NCI-H2171 (cell line): ENCODE measurements at places on chromosomes 12 and 14.

- DNase-seq, result no peak
Observed at GRCh38 chr14:70981000-70981952, 74.0 kb downstream of the PCNX1 start.

- DNase-seq, result no peak
Observed at GRCh38 chr14:99586761-99587459, 17.1 kb downstream of the CCDC85C start.

- DNase-seq, result no peak
Observed at GRCh38 chr12:26014085-26014484, 55.6 kb downstream of the RASSF8 start.

GRCh38 chr12:19547271-19547671, 108.0 kb downstream of the AEBP2 start:
- no peak for DNase-seq

DNA sequence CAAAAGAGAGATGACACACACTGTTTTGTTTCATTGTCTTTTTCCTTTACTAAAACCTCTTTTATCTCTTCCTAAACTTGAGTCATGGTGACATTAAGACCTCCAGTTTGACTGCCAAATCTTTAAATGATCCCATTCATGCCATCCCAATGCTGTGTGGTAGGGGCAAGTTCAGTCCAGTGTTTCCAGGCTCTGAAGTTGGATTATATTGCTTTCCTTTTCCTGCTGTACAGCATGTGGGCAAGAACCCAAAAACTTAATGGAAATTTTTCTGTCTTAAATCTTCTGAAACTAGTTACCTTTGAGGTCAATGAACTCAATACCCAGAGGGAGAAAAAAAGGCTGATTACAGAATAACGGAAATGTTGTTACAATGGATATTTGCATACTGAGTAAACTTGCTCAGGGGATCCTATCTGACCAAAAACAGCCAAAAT, 187.1 kb upstream of the FAR2 start:
- no peak for DNase-seq

DNA sequence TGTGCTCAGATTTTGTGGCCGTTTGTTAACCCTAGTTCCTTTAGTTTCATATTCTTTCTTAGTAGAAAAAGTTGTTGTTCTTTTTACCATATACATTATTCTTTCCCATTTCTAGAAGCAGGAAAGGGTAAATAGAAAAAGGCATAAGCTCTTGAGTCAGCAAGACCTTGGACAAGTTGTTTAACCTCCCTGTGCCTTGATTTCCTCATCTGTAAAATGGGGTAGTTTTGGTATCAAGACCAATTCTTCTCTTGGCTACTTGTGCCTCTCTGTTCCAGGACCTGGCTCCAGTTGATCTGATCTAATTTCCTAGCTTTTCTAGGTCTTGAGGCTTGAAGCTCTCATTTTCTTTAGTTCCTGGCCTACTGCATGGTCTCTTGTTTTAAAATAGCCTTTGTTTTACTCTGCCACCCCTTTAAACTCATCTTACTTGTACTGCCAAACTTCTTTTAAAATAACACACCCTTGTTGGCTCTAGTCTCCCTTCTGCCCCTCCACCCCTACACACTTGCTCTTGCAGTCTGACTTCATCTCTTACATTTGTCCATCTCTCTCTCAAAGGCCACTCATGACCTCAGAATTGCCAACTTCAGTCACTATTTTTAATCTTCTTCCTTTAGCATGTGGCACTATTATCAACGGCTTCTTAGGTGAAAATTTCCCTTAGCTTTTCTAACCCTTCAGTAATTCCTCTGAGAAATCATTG, 143.7 kb downstream of the TTLL5 start:
- no peak for DNase-seq

DNA sequence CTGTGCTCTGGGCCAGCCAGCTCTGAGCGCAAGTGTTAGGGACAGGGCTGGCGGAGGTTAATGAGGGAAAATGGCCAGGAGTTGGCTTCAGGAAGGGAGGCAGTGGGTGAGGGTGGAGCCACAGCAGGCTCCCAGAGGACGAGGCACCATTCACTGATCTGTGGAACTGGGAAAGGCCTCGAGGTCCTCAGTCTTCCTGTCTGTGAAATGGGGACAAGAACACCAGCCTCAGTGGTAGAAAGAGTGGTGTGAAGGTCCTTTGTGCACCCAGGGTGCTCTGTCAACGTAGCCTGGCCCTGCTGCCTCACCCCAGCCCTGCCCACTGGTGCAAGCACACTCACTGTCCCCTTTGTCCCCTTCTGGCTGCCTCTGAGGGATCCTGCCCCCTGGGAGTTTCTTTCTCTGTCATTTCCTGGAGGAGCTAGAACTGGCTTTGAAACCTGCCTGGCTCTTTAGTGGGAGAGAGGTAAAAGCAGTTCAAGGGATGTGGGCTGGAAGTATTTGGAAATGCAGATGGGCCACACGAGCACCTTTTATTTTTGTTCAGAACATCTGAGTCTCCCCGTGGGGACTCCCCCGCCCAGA, 25.0 kb downstream of the SYNDIG1L start:
- DNase-seq, result peak; percentile 49

DNA sequence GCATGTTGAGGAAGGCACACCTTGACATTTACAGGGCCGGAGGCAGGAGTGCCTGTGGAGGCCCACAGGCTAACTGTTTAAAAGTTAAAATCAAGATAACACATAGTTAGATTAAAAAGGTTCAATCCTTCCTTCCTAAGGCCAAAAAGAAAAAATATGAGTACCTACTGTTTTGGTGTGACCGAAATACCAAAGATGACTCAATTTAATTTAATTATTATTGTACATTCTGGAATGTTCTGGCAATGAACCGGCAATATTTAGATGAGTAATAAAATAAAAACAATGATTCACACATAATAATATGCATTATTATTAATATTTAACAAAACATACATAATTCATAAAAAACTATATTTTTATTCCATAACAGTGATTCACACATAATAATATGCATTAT, 136.8 kb upstream of the NTF3 start:
- no peak for DNase-seq

DNA sequence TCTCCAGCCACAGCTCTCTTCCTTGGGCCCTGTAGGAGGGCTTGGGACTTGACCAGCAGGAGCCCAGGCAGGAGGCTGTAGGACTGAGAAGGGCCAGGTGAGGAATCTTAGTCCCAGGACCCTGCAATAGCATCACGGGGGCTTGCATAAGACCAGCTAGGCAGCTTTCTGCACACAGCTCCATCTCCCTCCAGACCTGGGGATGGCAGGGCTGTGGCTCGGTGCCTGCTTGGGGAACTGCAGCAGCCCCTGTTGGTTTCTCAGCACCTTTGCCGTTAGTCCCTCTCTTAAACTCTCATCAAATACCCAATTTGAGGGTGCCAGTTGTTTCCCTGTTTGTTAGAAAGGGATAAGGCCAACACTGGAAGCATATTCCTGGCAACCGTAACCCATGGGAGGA, 14.3 kb downstream of the DIO3 start:
- no peak for DNase-seq

- peak; percentile 100 for DNase-seq
Observed at GRCh38 chr12:6965026-6965661, 5.3 kb downstream of the PHB2 start.

GRCh38 chr14:37018571-37019240, 153.7 kb downstream of the SLC25A21 start:
- DNase-seq, result no peak

DNA sequence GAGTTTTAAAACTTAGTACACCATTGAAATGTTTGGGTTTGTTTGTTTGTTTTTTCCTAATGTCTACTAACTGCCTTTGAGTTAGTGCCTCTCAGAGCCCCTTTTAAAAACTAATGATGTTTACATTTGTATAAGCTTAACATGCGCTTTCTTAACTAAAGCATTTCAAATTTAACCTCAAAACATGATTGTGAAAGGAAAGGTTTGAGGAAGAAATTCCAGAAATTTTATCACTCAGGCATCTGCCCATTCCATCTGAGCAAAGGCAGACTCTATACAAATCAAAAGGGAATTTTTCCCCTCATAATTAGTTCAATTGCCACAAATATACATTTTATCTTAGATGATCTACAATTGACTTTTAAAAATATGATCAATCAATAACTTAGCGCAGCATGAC, 230.7 kb upstream of the CAND1 start:
- no peak for DNase-seq

DNA sequence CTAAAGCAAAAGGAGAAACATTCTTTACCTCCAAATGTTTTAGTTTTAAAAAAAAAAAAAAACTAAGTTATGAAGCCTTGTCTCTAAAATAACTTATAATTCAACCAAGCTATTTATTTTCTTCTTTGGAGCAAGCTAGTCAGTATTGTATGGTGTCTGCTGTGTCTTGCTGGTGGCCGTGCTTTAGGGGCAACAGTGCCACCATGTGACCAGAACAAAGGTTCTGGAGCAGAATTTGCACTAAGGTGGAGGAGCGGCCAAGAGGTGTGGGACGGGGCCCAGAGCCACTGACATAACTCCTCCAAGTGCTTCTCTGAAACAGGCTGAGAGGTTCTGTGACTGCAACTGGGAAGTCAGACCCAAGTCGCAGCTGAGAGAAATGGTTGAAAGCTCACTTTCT, 4.5 kb downstream of the FICD start:
- DNase-seq, result no peak

DNA sequence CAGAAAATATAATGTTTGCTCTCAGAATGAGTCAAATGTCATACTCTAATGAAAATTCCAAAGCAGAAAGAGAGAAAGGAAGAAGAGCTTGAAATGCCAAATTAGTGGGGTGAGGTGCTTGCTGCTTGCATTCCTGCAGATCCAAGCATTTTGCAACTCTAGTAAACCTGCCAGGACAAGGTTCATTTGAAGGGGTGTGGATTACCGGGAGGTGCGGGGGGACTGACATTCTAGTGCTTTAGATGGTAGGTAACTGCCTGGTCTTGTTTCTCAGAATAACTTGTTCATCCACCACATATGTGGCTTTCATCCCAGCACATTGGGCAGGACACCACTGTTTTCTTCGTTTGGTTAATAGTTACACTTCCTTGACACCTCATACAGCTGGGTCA, 144.4 kb downstream of the AKAP6 start:
- DNase-seq, result no peak

GRCh38 chr14:31419967-31420318, 407 bp downstream of the HEATR5A start:
- no peak for DNase-seq

DNA sequence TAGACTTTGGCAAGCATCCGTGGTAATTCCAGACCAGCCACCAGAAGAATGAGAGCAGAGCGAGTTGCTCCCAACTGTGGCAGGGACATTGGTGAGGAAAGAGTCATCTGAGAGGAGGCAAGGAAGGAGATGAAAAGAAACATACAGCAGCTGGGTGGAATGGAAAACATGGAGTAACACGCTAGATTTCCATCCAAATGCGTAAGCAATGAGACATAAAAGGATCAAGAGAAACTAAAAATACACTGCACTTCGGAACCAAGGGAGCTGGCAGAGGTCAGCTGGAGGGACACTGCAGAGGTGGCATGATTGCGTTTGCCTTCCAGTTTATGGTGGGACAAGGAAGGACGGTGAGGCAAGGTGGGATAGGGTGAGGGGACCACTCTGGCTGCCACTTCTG, 82.9 kb downstream of the DDX51 start:
- no peak for DNase-seq

GRCh38 chr14:76936483-76936882, 92.0 kb downstream of the IRF2BPL start:
- no peak for DNase-seq

DNA sequence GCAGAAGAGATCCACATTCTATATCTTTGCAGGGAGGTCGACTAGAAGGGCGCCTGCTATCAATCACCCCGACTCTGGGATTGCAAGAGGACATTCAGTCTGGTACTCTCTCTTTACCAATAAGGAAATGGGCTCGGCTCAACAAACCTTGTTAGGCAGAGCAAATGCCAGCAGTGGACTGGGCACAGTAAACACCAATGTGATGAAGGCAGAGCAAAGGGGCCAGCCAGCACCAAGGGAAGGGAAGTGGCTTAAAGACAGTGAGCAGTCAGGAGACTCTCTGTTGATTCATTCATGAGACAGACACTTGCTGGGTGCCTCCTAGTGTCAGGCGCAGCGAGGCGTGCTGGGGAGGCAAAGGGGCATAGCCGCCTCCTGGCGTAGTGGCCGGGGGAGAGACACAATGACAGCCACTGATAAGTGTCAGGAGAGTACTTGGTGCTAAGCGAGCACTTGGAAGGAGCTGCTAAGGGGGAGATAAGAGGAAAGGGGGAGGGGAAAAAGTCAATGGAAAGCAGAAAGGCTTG, 34.1 kb downstream of the TMCC3 start:
- DNase-seq, result no peak

- no peak for DNase-seq
Observed at GRCh38 chr14:69092840-69093422, 60.0 kb downstream of the DCAF5 start.

- peak; percentile 43 for DNase-seq
Observed at GRCh38 chr12:74537126-74537706, 419 bp upstream of the ATXN7L3B start.

DNA sequence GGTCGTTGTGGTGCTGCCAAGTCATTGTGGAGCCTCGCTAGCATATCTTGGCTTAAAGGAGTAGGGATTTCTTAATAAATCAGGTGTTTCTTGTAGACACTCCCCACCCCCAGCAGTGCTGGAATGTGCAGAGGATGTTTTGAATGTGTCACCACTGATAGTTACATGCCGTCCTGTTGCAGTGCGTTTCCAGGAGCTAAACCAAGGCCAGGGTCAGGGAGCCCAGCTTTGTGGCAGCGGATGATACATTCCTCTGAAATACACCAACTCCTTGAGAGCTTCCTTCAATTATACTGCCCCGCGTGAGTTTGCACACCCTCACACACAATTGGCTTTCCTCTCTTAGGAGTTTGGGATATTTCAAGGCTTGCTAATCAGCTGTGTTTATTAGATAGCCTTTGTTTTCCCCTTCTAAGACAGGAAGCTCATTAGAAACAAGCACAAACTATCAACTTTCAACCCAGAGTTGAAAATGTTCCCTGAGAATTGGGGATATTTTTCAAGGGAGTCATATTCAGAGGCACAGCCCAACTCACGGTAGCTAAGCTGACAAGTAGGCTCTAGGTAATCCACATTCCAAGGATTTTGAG, 154.9 kb downstream of the C12orf75 start:
- DNase-seq, result no peak

GRCh38 chr14:89771251-89771650, 183.3 kb downstream of the EFCAB11 start:
- no peak for DNase-seq

DNA sequence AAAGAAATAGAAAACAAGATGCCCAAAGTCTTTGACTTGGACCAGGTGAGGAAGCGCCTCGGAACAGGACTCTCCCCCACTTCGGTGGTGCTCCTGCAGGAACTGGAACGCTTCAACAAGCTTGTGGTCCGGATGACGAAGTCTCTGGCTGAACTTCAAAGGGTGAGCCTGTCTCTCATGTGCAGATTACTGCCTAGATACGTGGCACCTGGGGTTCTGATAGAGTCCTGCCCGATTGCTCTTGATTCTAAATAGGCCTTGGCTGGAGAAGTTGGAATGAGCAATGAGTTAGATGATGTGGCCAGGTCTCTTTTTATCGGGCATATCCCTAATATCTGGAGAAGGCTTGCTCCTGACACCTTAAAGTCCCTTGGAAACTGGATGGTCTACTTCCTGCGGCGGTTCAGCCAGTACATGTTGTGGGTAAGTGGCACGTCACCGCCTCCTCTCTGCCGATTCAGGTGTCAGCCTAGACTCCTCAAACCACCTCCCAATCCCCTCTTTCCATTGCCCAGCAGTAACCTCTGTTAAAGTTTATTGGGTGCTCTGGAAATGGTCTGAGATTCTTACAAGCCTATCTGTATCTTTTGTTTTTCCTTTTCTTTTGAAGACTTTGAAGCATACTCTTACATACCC, 40.8 kb downstream of the CCDC92 start:
- no peak for DNase-seq

GRCh38 chr12:27781680-27782079, 1.6 kb upstream of the MANSC4 start:
- DNase-seq, result peak; percentile 47

GRCh38 chr14:28382444-28383190, 384.0 kb upstream of the FOXG1 start:
- no peak for DNase-seq
